AG09319 (cell line): ENCODE measurements at places on chromosomes 12 and 14.

- DNase-seq = no peak
Measured at GRCh38 chr12:6212086-6212485, 11.9 kb downstream of the CD9 start.

GRCh38 chr14:26859483-26859882, 261.6 kb upstream of the NOVA1 start:
- DNase-seq = no peak

DNA sequence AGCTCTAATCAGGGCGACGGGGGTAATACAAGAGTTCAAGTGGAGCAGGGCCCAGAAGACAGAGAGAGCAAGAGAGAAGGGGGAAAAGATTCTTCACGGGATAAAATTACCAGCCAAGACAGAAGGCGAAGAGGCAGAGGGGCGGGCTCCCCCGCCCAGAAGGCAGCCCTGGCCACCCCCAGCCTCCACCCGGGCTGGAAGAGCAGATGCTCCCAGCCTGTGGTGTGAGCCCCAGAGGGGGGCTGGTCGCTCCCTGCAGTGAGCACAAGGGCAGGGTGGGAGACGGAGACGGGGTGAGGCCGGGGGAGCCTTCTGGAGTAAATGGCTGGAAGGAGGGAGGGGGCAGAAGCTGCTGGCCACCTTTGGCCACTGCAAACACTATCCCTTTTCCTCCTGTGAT, 1035.6 kb downstream of the VRK1 start:
- no peak for DNase-seq

GRCh38 chr14:56219666-56220413, 101.6 kb downstream of the PELI2 start:
- DNase-seq = no peak

- DNase-seq = no peak
Measured at GRCh38 chr12:48016373-48017020, 12.2 kb upstream of the COL2A1 start.

DNA sequence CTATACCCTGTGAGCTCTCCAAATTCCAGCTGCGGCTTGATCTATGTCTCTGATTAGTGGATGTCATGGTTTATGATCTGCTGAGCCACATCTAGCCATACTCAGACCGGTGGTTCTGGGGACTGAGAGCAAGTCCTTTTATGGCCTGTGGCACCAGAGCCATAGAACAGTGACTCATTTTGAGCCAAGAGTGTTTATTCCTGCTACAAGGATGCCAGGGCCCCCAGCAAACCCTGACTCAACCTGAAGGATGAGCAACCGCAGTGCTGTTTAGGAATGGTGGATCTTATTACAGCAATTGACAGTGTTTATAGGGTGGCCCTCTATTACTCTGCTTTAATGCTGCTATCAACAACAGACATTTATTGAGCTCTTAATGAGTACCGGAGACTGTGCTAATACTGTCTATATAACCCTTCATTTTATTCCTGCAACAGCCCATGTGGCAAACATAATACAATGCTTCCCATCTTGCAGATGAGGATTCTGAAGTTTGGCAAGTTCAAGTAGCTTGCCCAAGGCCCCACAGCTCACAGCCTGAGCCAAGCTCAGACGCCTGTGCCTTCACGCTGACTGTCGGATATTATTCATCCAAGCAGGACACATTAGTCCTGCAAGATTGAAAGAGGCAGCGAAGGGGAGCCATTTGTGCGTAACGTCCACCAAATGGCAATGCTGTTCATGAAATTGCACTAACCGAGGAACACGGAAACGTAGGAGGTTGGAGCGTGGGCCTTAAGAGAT, 273.6 kb upstream of the PWP1 start:
- DNase-seq = no peak

- DNase-seq = no peak
Measured at GRCh38 chr12:111150921-111151840, 217.7 kb downstream of the PHETA1 start.

DNA sequence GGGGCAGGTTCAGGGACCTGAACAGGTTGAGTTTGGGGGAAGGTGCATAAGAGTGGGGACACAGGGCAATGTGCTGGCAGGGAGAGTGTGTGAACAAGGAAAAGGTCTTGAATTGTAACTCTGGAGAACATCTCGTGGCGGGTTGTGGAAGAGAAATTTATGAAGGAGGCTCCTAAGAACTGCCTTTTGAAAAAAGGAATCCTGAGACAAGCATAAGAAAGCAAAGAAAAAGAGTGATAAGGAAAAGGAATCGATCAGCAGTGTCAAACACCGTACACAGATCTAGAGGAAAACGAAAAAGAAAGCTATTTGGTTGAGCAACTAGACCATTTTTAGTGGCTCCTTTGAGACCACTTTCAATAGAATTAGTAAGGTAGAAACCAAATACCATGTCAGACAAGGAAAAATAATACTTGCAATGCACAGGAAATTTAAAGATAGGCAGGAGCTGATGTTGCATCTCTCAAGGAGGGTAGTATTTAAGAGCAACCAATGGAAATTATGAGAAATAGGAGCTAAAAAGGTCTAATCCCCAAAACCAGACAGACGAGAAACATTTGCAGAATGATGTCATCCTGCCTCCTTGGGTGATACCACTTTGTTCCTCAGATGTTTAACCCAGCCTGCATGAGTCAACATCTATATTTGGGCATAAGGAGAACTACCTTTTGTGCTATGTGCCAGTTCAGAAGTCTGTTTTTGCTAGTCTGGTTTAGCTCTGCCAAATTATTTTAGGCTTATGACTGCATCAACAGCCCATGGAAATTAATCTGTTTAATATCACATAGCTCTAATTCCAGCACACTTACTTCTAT, 64.5 kb upstream of the STK38L start:
- no peak for DNase-seq

DNA sequence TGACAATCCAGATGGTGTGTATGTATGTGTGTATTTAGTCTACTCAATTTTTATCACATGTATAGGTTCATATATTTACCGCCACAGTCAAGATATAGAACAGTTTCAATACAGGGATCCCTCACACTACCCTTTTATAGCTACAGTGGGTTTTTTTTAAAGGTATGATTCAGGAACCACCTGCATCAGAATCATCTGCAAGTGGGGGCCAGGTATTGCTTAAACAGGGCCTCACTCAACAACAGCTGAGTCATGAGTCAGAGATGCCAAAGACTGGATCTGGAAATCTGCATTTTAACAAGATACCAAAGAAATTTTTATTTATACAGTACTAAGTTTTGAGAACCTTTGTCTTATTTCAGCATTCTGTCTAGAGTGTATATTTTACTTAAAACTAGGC, 117.6 kb downstream of the SLC35F4 start:
- no peak for DNase-seq

DNA sequence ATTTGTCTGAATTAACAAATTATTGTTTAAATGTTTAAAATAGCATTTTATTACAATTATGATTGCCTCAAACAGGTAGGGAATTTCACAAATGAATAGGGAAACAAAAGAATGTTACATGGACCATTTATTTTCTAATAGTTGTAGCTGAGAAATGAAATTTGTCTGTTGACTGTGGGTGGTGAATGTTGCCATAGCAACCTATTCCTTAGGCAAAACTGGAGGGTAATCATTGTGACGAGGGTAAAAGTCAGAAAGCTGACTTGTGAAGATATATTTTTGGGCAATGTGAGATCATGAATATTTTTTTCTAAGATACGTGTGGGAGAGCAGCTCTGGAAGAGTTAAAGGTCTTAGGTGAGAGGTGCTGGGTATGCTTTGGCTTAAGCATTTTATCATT, 24.2 kb upstream of the CLEC14A start:
- DNase-seq = no peak

GRCh38 chr12:86249276-86249675, 6.9 kb downstream of the MGAT4C start:
- DNase-seq = no peak

- DNase-seq = peak; percentile 90
Measured at GRCh38 chr12:19978193-19978592, 390.1 kb upstream of the PDE3A start.

DNA sequence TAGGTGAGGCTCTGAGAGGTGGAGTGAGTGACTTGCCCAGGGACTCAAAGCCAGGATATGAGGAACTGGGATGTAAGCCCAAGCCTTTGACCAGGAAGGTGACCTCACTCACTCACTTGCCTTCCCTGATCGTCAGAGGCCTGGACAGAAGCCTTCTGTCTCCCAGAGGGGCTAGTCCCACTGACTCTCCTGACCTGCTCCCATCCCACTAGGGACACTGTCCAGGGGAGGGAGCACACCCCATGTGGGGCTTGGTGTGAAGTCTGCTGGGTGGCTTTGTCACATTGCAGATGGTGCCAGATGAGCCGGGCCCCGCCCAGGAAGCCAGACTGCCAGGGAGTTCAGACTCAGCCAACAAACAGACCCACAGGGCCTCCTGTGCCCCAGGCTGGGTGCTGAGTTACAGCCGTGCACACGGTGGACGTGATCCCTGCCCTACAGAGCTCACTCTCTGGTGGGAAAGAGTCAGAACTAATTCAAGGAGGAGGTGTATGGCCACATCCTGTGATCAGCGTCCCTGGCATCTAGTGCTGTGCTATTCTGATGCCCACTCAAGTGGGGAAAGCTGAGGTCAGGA, 28.3 kb downstream of the MMAB start:
- DNase-seq = no peak

- DNase-seq = no peak
Measured at GRCh38 chr14:36069535-36069900, 107.0 kb downstream of the PTCSC3 start.

- no peak for DNase-seq
Measured at GRCh38 chr12:128165387-128165786, 101.6 kb upstream of the TMEM132C start.

DNA sequence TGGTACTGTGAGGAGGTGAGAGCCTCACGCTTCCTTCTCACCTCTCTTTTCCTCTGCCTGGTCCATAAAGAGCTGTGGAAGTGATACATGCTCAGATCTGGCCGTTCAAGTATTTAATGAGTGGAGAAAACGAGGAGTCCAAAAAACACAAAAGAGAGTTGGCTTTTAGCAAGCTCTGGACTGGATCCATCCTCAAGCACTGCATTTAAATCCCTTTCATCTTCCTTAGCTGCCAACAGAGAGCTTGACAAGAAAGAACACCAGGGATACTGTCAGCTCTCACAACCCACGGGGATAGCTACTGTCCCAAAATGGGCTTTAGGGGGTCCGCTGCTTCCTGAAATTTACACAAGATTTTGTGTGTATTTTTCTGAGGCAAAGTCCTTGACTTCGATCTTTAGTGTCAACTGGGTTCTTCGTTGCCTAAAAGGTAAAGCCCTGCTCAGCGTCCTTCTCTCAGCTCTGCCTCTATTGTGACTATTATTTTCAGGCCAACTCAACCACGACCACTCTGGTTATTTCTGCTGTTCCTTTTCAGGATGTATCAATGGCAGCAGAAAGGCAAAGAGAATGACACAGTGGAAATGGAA, 120.9 kb downstream of the TMTC1 start:
- DNase-seq = no peak

DNA sequence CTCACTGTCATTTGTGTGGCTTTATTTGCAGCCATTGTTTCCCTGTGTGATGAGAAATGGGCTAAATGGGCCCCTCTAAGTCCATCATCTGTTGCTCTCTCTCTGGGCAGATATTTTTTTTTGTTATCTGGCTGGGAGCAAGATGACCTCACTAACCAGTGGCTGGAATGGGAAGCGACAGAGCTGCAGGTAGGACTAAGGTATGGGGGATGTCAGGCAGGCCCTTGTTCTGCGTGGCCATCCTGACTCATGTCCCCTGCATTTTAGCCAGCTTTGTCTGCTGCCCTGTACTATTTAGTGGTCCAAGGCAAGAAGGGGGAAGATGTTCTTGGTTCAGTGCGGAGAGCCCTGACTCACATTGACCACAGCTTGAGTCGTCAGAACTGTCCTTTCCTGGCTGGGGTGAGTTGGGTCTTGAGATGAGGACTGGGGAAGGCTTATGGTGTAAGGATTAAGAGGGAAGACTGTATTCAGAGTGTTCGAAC, 1.3 kb downstream of the MARS1 start:
- no peak for DNase-seq

- no peak for DNase-seq
Measured at GRCh38 chr12:126482238-126482889, 1417.1 kb downstream of the AACS start.

DNA sequence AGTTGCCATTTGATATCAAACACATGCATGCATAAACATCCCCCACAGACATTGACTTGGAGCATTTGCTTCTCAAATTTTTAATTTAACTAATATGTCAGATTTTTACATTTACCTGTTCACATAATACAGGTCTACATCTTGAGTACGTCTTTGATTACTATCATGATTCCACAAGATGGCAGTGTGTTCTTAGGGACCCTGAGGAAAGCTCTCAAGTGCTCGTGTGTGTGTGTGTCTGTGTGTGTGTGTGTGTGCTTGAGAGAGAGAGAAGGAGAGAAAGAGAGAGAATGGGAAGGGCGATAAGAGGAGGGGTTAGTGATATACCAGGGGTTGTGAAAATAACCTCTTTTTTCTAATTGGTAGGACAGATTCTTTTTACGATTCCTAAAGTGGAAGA, 167.1 kb upstream of the OR4E1 start:
- no peak for DNase-seq

- DNase-seq = no peak
Measured at GRCh38 chr14:79021766-79022165, 851.6 kb downstream of the NRXN3 start.

GRCh38 chr12:40597133-40597532, 95.1 kb upstream of the CNTN1 start:
- DNase-seq = no peak

DNA sequence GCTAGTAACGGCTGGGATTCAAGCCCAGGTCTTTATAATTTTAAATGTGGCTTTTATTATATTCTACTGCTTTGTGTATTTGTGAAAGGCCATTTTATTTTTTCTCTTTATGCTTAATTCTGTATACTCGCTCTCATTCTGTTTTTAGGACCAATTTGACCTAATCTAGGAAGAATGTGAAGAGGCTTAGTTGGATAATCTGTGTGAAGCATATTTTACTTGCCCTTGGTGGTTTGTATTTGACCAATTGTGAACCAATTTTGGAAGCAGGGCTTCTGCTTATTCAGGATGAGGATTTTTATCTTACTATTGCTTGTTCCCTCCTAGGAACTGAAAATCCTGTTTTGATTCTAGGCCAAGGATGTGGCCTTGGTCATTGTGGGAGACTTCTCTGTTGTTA, 113.1 kb downstream of the TTC6 start:
- DNase-seq = no peak

- no peak for DNase-seq
Measured at GRCh38 chr12:105935981-105936380, 202.8 kb downstream of the NUAK1 start.

- DNase-seq = no peak
Measured at GRCh38 chr14:50766338-50766886, 64.5 kb downstream of the NIN start.

DNA sequence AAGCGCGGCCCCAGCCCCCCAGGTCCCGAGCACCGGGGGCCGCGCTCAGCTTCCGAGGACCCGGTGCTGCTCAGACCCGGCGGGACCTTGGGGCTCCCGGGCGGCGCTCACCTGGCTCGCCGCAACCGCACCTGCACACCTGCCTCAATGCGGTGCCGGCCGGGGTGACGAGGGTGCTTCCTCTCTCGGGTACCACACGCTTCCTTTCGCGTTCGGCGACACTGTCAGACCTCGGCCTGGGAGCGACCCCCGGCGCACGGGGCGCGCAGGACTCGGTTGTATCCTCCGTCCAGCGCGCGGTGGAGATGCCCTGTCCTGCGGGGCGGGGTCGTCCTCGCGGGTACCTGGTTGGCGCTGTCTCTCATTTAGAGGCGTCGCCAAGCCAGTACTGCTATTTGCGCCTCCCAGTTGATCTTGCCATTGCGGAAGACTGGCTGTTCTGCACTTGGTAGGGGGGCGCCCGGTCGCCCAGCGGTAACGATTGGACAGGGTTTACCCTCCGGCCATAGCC, 718 bp downstream of the PACS2 start:
- no peak for DNase-seq
